ENCODE measurements at places on chromosomes 4 and X.
A peak's percentile ranks its signal among the peaks of the same experiment; 100 is the strongest.

- DNase-seq = peak; percentile 58
Observed at GRCh38 chr4:42396752-42397634, at the start of gene SHISA3. Gene SHISA3, plus strand, starts transcription at chr4:42397488. Its CDS starts 569 bp downstream, at chr4:42398057.

DNA sequence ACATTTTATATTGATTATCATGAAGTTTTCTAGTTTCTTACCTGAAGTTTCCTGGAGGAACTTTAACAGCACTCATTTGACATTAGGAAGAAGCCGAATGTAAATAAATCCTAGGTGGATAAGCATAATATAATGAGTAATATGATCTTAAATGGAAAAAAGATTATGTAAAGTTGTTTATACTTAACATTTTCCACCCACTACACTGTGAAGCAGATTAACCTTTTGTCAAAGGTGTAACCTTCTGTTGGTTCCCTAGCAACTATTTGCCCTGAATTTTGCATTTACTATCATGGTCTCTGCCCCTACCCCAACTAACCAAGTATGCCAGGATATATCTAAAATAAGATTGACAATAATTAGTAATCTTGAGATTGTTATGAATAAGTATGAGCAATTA, at the start of gene UGT2A1:
Gene UGT2A1, minus strand, starts transcription at position 101 of the 400 bp plus-strand sequence. CDS start 5,603 bp downstream, outside the sequence.
- DNase-seq = no peak

- no peak for DNase-seq
Observed at GRCh38 chrX:115491766-115492165, 69.2 kb upstream of the PLS3 start.

DNA sequence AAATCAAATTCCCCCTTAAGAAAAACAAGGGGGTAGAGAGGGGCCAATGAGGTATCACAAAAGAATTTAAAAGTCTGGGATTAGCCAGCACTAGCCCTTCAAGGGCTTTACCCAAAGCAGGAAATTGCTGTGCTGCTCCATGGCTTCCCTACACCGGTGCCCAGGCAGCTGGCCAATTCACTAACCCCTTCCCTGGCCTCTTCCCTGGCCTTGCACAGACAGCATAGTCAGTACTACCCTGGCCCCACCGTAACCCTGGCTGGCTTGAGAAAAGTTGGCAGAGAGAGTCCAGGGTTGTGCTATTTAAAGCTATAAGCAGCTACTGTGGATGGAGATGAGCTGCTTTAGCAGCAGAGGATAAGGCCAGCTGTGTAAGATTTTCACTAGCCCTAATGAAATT, 43.1 kb downstream of the ADAMTS3 start:
- no peak for DNase-seq

- DNase-seq = no peak
Observed at GRCh38 chrX:39773923-39774773, 323.6 kb downstream of the BCOR start.

GRCh38 chr4:107743532-107743931, 23.5 kb upstream of the PAPSS1 start:
- no peak for DNase-seq

DNA sequence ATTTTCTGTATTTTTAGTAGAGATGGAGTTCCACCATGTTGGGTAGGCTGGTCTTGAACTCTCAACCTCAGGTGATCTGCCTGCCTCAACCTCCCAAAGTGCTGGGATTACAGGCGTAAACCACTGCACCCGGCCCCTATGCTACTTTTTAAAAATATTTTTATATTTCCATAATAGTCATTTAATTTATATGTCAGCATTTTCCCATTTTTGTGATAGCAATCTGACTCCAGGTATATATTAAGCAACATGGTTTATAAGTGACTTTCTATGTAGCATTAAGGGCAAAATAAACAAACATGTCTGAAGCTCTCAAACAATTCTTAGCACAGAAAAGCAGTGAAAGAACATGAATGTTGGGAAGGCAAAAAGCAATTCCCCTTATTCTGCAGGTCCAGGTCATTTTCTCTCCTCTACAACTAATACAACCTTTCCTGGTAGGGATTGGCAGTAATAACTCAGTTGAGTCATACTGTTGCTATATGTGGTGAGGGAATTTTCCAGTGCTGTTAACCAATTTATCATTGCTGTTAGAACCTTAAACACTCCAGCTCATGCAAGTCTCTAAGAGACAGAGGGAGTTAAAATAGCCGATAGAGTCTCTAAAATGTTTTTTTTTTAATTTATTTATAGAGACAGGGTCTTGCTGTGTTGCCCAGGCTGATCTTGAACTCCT, 24.0 kb downstream of the SMIM14 start:
- DNase-seq = no peak

GRCh38 chr4:7381890-7382633, 52.7 kb downstream of the PSAPL1 start:
- no peak for DNase-seq

GRCh38 chr4:74623041-74623440, 171.3 kb downstream of the BTC start:
- no peak for DNase-seq

DNA sequence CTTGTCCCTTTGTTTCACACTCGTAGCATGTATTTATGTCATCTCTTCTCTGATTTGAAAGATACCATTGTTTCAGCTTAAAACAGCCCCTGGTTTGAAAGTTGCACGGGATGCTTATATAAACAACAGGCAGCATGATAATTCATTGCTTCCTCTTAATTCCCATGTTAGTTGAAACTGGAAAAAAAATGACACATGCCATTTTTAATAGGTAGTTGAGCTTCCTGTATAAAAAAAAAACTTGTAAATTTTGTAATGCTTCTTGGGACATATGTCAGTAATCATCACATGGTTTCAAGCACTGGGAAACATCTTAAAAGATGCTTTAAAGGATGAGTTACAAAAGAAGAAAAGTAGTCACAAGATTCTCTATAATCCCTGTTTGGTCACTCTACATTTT, 243.0 kb downstream of the PALLD start:
- no peak for DNase-seq

DNA sequence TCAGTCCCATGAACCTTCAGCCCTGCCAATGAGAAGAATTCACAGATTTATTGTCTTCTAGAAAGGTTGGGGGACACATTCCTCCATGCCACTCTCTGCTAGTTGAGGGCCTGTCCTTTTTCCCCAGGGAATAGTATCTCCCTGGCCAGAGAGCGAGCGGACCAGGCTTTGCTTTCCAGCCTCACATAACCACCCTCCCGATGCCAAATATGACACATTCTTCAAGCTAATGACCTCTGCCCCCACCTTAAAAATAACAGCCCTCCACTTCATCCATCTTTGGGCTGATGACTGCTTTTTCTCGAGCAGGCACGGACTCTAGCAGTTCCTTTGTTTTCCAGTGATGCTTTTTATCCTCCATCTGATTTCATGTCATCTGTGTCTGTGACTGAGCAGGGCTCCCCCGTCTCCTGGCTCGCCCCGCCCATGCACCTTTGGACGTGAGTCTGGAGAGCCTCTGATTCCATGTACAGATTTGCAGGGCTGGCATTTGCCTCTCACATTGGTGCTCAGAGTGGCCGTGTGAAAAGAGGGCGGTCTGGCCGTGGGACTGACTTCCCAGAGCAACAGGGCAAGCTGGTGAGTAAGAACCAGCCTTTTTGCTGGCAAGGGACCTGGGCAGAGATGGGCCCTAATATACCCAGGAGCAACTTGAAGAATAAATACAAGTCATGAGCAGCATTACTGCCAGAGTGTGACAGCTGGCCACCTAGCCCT, 279.8 kb downstream of the BCOR start:
- no peak for DNase-seq

DNA sequence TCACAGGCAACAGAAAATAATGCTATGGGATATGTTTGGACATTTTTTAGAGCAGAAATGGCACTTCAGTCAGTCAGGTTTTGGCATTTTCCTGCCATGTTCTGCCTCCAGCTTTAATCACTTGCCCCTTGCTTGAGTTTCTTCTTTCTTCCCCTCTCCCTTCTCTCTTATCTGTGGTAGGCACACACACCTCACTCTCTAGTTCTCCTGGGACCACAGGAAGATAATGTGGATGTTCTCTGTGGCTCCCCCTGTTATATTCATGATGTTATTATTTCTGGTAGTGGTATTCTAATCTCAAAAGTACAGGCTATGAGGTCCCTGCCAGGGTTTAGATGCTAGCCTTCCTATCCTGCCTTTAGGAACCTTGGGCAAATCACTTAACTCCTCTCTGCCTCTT, 5.2 kb downstream of the HADH start:
- DNase-seq = no peak

DNA sequence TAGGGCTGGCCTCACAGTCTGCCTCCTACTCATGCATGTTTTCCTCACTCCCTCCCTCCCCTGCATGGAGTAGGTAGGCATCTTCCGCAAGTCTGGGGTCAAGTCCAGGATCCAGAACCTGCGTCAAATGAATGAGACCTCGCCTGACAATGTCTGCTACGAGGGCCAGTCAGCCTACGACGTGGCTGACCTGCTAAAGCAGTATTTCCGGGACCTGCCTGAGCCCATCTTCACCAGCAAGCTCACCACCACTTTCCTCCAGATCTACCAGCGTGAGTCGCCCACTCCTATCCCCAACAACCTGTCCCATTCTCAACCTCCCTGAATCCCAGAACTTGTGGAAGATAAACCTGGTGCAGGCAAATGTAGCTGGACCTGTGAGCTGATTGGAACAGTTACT, 73.4 kb downstream of the STARD8 start:
- DNase-seq = no peak

DNA sequence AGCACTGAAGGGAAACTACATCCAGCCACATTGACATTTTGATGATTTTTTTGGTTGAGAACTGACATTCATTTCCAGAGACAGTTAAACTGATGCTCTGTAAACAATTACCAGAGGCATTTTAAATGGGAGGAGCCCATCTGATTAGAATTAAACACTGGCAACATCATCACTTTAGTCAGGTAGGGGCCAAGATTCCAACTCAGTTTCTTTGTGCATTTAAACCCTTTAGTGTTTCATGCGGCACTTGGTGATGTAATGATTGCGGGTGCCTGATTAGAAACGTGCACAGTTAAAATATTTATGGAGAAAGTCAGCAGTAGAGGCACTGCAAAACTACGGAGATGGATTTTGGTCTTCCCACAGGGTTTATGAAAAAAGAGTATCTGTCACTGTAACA, 16.1 kb downstream of the TNIP3 start:
- no peak for DNase-seq

GRCh38 chr4:4930677-4931076, 71.2 kb downstream of the MSX1 start:
- no peak for DNase-seq

Measured in WTC11 (cell line).